Stimulated activated CD4-positive, alpha-beta T cell treated with anti-CD3 and anti-CD28 coated beads, Interleukin-15, amount 100 ng/mL, for 1 hour (primary cell): ENCODE measurements at places on chromosomes 2 and 18.

DNA sequence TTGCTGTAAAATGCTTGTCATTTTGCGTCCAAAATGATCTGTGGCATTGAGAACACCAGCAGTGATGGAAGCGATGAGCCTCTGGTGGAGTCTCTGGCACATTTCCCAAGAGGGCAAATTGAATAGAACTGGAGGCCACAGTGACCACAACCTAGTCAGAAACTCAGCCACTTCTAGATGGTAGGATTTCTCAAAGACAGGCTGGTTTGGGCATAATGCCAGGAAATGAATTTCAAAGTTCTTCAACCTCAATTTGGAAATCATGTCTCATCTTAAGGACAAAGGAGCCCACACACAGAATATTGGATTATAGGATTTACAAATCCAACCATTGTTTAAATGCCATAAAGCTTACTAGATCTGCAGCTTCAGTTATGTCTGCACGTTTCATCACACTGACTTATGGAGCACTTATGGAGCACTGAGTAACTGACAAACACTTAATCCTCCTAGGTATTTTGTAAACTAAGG lies 132.1 kb downstream of the COL6A3 start:
- DNase-seq, result no peak

DNA sequence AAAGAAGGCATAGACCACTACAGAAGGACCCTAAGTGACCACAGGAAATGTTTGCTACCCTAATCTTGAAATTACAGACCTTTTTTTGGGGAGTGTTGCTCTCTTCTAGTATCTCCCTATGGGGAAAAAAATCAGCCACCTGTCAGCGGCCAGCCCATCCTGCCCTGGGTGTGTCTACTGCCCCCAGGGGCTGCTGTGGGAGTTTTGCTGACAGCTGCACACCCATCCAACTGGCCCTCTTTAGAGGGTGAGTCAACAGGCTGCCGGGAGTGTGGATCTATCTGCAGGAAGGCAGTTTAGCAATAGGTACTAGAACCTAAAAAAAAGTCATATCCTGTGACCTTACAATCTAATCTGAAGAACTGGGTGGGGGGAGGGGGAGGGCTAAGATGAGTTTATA lies 796 bp upstream of the DYSF start:
- no peak for DNase-seq

GRCh38 chr2:47024046-47024445 lies 108.4 kb upstream of the MCFD2 start:
- no peak for DNase-seq

DNA sequence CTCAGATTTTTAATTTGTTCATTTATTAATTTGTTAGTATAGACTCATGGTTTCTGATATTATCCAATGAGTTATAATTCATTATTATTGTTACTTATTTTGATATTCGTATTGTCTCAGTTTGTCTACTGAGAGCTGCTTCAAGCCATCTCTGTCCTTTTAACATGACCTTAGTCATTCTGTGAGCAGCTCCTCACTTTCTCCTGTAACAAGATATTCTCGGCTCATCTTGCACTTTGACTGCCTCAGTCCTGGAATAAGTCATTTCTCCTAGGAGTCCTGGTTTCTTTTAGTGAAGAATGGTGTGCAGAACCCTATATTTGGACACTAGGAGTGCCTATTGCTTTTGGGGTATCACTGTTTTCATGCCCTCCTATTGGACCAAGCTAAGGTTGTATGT lies 13.2 kb downstream of the ASB1 start:
- no peak for DNase-seq

- no peak for DNase-seq
Measured at GRCh38 chr2:14872779-14873325, 240.3 kb downstream of the LRATD1 start.

DNA sequence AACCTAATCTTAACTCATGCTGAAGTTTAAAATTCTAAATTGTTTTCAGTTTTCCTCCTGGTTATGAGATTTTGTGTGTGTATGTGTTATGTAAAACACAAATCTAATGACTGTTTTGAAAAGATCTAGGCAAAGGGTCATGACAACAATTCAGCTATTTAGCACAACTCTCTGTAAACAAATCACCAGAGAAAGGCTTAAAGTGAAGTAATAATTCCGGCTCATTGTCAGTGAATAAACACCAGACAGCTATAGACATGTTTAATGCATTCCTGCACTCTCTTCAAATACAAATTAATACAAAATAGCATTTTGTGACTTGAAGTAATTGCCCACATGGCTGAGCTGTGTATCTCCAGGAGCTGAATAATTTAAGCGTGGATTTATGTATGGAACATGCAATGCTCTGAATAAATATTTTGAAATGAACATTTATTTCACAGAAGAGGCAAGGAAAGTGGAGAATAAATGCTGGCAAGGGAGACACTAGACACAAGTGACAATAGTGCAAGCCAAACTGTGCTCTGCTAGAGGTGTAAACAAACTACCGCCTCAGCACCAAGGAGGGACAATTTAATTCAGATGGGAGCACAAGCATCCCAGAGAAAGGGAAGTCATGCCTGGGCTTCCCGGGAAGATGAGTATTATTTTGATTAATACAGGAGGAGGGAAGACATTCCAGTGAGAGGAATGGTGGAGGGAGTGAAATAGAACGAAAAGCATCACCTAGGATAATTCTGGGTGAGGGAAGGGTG lies 133.6 kb upstream of the XPO1 start:
- no peak for DNase-seq

- no peak for DNase-seq
Measured at GRCh38 chr18:48385596-48385995, 23.6 kb downstream of the ZBTB7C start.

GRCh38 chr18:9849407-9850283 lies 36.1 kb upstream of the TXNDC2 start:
- no peak for DNase-seq

DNA sequence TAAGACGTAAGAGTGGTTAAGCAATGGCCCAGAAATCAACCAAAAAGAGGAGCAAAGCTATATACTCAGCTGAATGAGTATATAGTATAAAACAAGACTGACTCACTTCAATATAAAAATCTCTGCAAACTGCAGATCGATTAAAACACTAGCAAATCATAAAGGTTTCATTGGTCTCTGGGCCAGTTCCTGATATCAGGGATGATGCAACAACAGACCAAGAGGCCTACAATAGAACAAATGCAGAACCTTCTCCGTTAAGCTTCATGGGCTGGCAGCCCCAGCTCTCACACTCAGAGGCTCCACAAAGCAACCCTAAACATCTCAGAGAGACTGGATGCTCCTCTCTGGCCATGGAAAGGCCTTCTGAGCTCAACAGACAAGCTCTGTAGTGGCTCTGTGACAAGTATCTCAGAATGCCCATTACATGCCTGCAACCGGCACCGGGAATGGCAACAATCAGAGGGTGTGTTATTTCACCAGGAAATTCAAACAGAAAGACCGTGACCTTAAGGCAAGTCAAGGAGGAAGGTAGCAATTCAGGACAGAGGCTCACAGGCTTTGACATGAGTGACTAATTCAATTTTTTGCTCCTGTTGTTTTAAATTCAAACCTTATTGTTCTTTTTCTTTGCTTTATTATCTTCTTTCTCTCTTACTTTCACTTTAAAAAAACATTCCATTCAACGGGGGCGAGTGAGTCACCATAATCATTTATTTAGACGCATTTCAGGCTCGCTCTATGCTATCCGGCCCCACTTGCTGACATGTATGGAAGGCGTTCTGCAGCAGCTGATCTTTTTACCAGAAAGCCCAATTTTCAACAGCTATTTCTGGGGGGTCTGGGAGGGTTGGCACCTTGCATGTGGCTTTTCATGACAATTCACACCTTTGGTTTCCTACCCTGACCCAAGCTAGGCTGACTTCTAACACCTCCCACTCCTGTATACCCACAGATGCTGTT lies 15.1 kb downstream of the CYRIA start:
- no peak for DNase-seq

DNA sequence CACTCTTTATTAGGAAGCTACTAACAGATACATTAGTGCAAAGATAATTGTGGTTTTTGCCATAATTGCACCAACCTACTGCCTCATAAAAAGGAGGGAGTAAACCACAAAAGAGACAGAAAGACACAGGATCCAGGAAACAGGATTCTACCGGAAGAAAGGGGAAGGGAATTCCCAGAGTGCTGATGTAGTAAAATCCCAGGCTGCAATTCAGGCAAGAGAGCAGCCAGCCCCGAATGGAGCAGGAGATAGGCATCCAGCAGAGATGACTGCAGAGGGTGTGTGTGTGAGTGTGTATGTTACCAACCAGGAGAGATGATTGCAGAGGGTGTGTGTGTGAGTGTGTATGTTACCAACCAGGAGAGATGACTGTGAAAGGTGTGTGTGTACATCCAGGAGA lies 84.4 kb downstream of the KCNS3 start:
- DNase-seq, result no peak

- no peak for DNase-seq
Measured at GRCh38 chr2:228657807-228658402, 476.4 kb upstream of the SPHKAP start.

GRCh38 chr18:22493940-22494339 lies 76.2 kb upstream of the CTAGE1 start:
- DNase-seq, result no peak

DNA sequence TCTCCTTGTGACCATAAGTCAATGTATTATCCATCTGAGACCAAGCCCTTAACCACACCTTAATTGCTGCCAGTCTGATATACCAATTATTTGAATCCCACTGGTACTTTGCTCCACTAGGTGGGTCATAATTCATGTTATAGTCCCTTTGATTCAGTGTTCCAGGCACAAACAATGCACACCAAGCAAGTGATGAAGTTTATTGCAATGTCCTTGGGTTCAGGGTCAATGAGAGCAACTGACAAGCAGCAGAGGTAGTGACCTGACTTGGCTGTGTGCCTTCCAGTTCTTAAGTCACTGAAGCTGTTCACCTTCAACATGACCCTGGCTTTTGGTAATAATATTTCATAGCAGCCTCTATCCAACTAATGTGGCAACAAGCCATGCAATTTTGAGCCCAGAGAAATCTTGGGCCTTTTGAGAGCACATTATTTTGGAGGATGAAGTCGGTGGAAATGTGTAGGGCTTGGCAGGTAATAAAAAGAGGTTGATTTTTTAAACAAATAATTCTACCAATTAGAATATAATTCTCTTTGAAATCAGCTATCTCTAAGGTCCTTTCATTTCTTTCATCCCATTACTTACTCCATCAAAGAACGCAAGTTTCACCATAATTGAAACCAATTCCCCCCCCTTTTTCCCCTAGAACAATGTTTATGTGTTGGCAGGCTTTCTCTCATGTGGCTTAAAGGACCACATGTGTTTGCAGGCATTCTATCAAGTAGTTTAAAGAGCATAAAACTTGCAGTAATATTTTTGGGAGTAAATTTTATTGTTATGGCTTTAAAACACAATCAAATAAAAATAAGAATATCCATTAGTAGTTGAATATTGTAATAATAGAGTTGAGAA lies 3.1 kb upstream of the CPO start:
- no peak for DNase-seq

- no peak for DNase-seq
Measured at GRCh38 chr2:121709776-121710469, 26.8 kb downstream of the NIFK start.

DNA sequence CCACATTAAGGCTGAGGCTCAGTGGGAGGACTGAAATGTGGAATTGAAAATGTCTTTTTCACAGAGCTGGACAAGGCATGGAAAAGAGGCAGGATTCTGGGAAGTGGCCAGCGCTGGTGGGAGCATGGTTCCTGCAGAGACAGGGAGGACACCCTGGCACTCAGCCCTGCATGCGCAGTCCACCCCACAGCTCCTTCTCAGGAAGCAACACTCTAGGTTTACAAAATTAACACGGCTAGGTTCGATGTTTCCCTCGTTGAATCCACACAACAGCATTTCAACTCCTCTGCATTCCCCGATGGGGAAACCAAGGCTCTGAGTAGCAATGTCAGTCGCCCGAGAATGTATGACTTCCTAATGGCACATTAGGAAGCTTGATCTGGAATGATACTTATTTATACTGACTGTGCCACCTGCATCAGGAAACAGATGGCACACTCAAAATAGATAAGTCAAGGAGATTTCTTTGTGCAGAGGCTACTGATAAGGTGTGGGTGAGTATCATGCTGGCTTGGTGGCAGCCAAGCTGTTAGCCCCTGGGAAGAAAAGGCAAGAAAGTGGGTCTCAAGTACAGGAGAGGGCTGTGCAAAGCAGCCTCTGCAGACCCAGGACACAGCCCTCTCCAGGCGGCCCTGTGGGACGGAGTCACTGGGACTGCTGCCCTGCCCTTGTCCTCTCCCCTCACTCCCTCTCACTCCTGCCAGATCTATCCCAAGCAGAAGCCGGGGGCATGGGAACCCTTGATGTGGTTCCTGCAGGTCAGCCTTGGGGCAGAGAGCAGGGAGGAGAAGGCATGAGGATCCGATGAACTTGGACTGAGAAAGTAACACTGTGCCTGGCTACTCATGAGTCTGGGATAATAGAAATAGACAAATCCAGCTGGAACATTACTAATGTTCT lies 158.4 kb upstream of the FHL2 start:
- DNase-seq, result no peak

DNA sequence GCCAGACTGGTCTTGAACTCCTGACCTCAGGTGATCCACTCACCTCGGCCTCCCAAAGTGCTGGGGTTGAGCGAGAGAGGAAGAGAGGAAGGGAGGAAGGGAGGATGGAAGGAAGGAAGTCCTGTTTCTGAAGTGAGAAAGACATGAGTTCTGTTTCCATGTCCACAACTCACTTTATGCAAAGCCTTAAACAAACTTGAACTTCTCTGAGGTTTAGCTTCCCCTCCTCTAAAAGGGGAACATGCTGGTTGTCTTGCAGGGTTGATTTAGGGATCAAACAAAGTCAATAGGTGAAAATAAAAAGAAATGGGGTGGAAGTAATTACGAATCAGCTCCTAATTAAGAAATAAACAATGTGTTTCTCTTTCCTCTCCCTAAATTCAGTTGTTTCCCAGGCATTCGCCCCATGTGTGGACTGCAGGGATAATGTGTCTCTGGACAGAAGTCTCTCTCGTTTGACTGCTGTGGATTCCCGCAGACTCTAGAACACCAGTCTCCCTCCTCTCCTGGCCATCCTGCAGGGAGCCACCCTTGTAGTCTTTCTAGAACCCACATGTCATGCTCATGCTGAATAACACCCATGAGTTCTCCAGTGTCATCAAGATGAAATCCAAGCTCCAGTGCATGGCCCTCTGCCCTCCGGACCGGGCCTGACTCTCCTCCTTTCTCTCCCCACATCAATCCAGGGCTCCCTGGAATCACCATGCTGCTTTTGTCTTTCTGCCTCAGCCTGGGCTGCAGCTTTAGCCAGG lies 229.3 kb upstream of the TRIB2 start:
- DNase-seq, result no peak
